ENCODE measurements at places on chromosomes 4 and X. TPM values are rescaled to one million over a fixed set of nuclear protein-coding genes. Genes with fewer than 3 reads are reported as not detected.

POU4F2 gene
- not detected for total RNA-seq

TKTL2 gene
- under 0.01 TPM for total RNA-seq

- DNase-seq, result peak; percentile 2
Observed at GRCh38 chr4:108540536-108540935, 79.8 kb upstream of the RPL34 start.

SMIM31 gene
- not detected for total RNA-seq

GRCh38 chrX:69151866-69152284, 13.4 kb downstream of the PJA1 start:
- DNase-seq, result no peak

GYPB gene
- not detected for total RNA-seq

DNA sequence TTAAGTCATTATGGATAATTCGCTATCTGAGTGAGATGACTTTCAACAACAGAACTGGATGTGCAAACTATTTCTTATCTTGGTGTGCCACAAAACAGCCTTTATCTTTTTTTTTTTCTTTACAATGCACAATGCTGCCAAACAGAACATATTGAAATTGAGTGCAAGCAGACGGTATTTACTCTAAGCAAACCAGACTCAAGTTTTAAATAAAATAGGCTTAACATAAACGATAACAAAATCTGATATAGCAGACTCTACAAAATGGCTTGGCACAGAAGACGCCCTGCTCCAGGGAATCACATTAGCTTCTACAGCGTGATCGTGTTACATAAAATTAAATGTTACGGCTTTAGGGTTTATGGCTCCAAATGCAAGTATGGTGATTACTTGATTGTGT, 9.6 kb upstream of the STK32B start:
- peak; percentile 67 for DNase-seq

DNA sequence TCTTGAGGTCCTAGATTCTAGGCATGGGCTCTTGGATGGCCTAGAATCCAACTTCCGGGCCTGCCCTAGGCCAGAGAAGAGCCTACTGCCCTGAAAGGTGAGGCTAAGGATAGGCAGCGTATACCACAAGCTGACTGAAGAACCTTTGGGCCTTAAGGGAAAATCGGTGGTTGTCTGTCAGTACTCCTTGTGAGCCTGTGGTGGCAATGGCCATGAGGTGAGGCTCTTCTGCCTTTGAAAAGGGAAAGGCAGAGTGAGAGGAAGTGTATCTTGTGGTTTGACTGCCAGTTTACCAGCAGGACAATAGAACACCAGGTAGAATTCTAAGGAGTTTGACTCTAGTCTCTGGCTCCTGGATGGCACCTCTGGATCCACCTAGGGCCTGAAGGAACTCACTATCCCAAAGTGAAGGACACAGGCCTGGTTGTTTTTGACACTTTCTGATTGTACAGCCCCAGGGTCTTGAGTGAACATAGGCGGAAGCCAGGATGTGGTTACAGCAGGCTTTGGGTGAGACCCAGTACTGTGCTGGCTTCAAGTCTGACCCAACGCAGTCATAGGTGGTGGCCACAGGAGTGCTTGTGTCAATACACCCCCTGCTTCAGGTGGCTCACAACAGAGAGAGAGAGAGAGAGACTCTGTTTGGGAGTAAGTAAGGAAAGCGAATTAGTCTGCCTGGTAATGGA, 20.9 kb downstream of the ITIH6 start:
- no peak for DNase-seq

HSFX4 gene
- total RNA-seq, result not detected

- DNase-seq, result no peak
Observed at GRCh38 chr4:89889289-89889688, 5.4 kb upstream of the MMRN1 start.

MID2 gene
- total RNA-seq, result 33.2 TPM

PAGE5 gene
- not detected for total RNA-seq

GRCh38 chr4:40055863-40056715, 561 bp upstream of the N4BP2 start:
- DNase-seq, result peak; percentile 90

CRMP1 gene
- total RNA-seq, result under 0.01 TPM

UNC5C gene
- total RNA-seq, result under 0.01 TPM

HSFX2 gene
- total RNA-seq, result not detected

- DNase-seq, result no peak
Observed at GRCh38 chr4:124633285-124633941, 79.1 kb downstream of the ANKRD50 start.

- DNase-seq, result peak; percentile 57
Observed at GRCh38 chrX:11629593-11630211, 36.0 kb downstream of the ARHGAP6 start.

DNA sequence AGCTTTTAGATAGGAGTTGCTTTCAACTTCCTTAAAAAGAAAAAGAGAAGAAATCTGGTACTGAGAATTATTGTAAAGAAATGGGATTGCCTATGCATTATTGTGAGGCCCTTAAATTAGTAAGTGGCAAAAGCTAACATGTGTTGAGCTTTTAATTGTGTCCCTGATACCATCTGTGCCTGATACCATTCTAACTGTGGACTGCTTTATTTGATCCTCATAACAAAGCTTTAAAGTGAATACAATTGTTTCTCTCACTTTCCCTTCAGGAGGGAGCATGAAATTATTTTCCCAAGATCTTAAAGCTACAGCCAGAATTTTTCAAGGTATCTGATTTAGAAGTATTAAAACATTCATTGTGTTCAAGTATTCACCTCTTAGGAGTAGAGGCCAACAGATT, 9.9 kb downstream of the KCTD8 start:
- no peak for DNase-seq

GRCh38 chrX:68685685-68686084, 38.2 kb downstream of the STARD8 start:
- no peak for DNase-seq

AKAP14 gene
- total RNA-seq, result not detected

DOK7 gene
- total RNA-seq, result not detected

HS6ST2 gene
- total RNA-seq, result not detected

- DNase-seq, result peak; percentile 75
Observed at GRCh38 chrX:23902419-23902818, 5.3 kb downstream of the APOO start.

- no peak for DNase-seq
Observed at GRCh38 chrX:150872773-150873336, 25.6 kb downstream of the CD99L2 start.

DNA sequence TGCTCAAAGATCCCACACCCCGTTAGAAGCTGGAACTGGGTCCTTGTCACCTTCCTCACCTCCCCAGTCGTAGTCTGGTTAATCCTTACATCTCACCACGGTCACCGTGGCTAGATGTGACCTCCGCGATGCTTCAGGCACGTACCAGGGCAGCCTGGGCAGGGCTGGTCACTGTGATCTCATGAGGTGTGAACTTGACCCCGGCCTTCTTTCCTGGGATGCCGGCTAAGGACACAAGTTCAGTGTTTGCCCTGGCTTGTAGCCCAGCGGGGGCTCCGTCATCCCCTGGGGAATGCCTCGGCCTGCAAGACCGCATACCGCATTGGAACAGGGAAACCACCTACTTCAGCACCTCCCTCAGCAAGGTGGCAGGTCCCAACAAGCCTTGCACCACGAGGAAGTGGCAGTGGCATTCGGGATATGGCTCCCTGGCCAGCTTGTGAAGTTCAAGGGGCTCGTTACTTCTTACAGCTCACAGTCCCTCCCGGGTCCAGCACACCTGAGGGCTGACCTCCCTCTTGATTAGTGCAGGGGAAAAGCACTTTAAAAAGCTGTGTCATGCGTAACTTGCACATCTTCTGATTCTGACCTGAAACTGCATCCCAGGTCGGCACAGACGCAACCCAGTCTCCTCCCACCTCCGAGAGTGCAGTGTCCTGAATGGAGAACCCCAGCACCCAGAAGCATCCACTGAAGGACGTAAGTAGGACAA, 25.9 kb downstream of the NOP14 start:
- DNase-seq, result no peak

DNA sequence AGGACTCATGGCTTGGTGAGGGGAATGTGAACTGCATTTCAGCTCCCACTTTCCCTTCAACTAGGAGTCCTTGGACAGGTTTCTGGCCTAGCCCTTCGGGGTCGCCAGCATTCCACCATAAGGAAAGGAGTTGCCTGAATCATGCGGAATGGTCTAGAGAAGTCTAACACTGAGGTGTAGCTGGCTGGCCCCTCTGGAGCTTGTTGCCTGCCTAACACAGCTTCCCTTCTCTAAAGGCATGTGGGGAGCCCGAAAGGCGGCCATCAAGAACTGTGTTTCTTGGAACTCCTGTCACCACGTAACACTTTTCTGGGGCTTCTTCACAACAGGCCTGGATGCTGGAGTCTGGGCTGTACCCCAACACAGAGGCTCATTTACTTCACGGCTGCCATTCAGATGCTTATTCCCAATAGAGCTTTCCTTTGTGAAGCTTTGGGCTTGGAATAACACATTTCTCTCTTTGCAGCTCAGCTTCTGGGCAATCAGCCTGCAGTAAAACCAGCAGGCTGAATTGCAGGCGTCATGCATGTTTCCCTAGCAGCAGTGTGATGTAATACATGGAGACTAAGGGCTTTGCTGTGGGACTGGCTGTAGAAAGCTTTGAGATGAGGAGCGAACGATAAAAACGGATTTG, 5.4 kb downstream of the GABRQ start:
- no peak for DNase-seq
